ENCODE measurements at places on chromosomes 4 and X.
A peak's percentile ranks its signal among the peaks of the same experiment; 100 is the strongest.

GRCh38 chr4:29756966-29757365 lies 963.2 kb upstream of the PCDH7 start:
- no peak for DNase-seq

DNA sequence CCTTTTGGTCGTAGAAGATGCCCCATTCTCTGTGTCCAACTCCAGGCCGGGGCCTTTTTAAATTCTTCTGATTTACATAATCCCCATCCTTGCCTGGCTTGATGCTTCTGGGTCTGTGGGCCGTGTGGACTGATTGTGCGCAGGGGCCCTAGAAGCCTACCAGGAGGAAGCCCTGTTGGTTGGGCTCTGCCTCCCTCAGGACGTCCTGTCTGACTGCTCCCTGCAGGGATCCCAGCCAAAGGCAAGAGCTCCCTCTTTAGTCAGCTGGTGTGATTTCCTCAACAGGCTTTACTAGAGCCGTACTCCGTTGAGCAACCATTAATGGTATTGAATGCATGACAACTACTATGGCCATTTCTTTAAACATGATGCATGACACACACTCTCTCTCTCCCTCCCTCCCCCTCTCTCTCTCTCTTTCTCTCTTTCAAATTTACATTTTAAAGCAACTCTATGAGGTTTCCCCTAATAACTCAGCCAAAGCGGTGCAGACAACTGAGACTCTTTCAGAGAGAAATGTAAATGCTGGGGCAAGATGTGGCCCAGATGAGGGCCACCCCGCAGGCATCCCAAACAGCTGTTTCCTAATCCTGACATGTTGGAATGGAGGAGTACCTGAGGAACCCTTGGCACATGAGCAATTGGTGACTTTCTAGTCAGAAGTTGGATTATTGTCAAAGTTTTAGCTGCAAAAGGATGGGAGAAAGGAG lies 117.3 kb downstream of the DRD5 start:
- peak; percentile 16 for DNase-seq

- no peak for DNase-seq
Observed at GRCh38 chrX:63993936-63994335, 208.9 kb upstream of the ARHGEF9 start.

DNA sequence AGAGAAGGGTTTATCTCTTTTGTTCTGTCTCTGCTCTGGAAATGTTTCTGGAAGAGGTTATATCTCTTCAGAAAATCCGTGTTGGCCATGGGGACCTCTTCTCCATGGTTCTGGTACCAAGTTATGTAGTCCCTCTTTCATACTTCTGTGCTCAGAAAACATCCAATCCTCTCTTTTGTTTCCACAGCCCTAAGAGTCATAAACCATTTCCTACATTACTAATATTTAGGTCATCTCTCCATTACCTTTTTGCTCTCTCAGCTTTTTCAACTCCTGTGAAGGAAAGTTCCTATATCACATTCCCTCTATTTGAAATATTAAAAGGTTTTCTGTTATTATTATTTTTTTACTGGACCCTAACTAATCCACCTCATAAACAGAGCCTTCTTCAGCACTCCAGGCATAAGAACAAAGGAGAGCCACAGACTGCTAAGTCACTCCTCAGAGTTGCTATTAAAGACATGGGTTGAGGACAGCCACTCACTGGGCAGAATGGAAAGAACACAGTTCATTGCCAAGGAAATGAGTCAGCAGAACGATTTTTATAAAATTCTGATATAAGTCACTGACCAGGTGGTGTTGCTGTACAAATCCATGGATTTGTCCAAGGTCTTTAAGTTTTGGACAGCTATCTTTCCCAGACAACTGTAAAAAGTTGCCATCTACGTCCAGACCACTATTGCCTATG lies 122.4 kb upstream of the NPY2R start:
- no peak for DNase-seq

- no peak for DNase-seq
Observed at GRCh38 chrX:115311139-115311538, 21.6 kb downstream of the LUZP4 start.

GRCh38 chrX:111431001-111431400 lies 19.0 kb upstream of the DCX start:
- DNase-seq, result no peak

DNA sequence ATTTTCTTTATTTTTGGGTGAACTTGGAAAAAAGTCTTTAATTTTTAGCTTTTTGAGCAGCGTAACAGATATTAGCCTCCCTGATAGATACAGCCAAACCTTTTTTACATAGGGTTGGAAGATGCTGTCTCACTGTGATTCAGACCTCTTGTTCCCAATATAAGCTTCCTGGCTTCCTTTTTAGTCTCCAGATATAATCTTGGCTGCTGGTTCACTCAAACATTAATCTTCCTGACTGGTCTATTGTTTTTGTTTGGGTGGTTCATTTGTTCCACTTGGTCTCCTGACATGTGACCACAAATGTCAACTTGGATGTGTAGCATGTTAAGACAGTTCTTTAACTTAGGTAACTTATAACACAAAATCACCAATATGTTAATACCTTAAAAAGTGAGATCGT lies 23.0 kb downstream of the RPA4 start:
- no peak for DNase-seq

DNA sequence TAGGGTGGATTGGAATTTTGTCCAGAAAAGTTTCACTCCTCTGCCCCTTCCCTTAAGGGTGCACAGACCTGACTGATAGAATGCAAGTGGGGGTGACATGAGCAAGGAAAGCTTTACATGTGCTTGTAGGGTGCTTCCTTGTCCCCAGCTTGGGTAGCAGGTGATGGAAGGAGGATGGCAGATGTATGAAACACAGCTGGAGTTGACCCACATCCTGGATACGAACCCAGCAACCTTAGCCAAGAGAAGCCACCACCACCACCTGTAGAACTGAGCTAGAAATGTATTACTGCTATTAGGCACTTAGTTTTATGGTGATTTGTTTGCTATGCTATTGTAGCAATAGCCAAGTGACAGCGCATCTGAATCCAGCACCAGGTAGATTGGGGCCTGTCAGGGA lies 227.4 kb downstream of the HS3ST1 start:
- no peak for DNase-seq

DNA sequence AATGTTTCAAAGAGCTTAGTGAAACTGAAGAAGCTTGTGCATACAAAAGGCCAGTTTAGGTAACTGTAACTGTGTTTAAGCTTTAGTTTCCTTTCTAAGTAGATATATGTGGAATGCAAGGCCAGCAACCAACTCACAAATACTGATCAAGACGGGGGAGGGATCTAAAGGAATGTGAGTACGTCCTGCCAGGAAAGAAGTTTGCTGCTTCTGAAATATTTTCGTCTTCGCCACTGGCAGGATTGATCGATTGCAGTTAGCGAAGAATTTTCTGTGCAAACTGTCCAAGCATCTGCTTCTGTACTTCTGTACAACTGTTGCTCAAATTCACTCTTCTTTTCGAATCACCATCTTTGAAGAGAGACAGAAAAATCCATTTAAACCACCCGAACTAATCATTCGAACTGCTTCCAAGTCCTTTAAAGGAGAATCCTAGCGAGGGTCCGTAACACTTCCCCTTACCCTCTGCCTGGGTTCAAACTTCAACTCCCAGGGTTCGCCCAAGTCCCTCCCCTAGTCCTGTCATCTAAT lies 373 bp upstream of the INTS6L start:
- DNase-seq, result peak; percentile 9

GRCh38 chrX:2373615-2374014 lies 127.2 kb downstream of the DHRSX start:
- no peak for DNase-seq

GRCh38 chr4:71188156-71188640 lies 150.6 kb upstream of the SLC4A4 start:
- DNase-seq, result no peak

GRCh38 chr4:97150966-97151365 lies 992.3 kb downstream of the STPG2 start:
- no peak for DNase-seq

GRCh38 chr4:2371765-2372487 lies 46.5 kb downstream of the ZFYVE28 start:
- DNase-seq, result no peak

DNA sequence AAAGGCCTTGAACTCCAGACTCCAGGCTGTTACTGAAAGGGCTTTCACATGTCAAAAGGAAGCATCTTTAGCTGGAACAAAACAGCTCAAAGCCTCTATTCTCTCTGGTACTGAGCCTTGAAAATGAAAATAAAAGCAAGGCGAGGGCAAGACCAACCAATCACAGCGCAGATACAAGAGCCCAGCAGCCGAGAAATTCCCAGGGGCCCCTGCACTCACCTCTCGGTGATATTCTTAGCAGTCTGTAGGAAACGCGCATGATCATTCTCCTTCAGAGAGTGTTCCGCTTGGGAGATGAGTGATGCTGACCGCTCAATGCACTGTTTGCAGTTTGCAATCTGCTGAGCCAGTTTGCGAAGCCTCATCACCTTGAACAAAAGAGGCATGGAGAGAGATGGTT lies 138.1 kb downstream of the MID1 start:
- DNase-seq, result no peak

DNA sequence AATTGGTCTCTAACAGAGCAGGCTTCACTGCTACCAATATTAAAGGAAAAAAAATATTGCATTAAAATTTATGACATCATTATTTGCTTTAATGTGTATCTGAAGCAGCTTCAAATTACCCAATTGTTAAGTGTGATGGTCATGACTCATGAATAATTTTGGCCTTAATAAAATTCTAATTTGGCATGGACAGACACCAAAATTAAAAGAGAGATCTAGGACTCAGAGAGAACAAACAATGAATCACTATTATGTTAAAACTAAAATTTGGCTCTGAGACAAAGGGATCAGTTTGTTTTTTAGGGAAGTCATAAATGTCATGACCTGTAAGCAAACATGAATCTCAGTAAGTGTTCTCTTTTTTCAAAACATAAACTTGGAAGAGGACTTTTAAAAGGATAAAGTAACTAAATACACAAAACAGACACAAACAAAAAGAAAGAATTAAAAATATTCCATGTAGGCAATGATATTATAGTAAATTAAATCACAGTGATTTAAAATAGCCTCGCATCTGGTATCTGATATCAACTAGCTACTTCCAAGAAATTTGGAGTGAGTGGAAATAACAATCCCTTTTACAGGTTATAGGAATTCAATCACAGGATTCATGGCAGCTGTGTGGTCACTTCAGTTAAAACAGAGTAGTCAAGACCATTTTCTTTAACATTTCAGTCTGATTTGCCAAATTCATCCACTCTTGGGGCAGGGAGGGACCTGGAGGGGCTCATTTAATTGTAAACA lies 11.6 kb downstream of the VEGFC start:
- DNase-seq, result no peak

- no peak for DNase-seq
Observed at GRCh38 chr4:831483-831805, 5.5 kb upstream of the CPLX1 start.

- DNase-seq, result peak; percentile 29
Observed at GRCh38 chrX:118347131-118347530, 1.2 kb downstream of the WDR44 start.

GRCh38 chr4:139523076-139523475 lies 32.9 kb downstream of the SETD7 start:
- no peak for DNase-seq

- DNase-seq, result no peak
Observed at GRCh38 chr4:112112590-112113170, 32.6 kb upstream of the FAM241A start.

- DNase-seq, result no peak
Observed at GRCh38 chr4:74329307-74329706, 21.0 kb downstream of the EPGN start.

GRCh38 chr4:182653596-182653995 lies 263.6 kb downstream of the DCTD start:
- no peak for DNase-seq

- no peak for DNase-seq
Observed at GRCh38 chr4:139975830-139976272, 178.1 kb downstream of the MAML3 start.

DNA sequence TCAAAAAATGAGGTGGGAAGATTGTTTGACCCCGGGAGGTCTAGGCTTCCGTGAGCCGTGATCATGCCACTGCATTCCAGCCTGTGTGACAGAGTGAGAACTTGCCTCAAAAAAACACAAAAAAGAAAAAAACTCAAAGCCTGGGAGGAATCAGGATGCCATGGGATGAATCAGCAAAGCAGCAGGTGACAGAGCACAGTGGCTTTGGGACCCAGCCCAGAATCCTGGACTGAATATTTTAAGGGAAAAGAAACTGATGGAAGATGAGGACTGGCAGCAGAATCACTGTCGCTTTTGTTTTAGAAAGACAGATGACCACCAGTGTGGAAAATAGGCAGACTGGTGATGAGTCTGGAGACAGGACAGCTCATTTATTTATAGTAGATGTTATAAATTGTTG lies 16.6 kb downstream of the S100G start:
- DNase-seq, result no peak

GRCh38 chr4:122577808-122578781 lies 42.8 kb downstream of the IL21 start:
- peak; percentile 56 for DNase-seq

- DNase-seq, result no peak
Observed at GRCh38 chrX:124791492-124792095, 445.2 kb downstream of the SH2D1A start.

GRCh38 chrX:153635788-153636668 lies 11.0 kb upstream of the DUSP9 start:
- peak; percentile 68 for DNase-seq

- DNase-seq, result no peak
Observed at GRCh38 chr4:155805016-155805415, 46.2 kb downstream of the GUCY1B1 start.

- DNase-seq, result no peak
Observed at GRCh38 chr4:74378573-74378972, 13.6 kb downstream of the EREG start.

- no peak for DNase-seq
Observed at GRCh38 chr4:80179637-80180161, 17.6 kb upstream of the PRDM8 start.

- DNase-seq, result no peak
Observed at GRCh38 chrX:107485013-107485412, 35.6 kb downstream of the FRMPD3 start.

DNA sequence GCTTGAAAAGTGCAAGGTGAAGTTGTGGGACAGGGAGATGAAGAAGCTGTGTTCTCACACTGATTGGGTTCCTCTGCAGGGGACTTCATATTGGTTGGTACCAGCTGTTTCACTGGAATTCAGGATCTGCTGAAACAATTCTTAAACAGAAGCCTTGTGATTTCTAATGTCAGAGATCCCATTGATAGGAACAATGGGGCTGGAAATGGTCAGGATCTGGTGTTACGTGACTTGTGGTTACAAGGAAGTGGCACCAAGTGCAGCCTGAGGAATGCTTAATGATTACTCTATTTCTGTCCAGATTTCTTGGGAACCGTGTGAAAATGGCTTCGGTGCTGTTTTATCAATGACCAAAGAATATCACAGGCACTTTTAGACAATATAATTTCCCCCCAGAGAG lies 68.1 kb downstream of the MOSPD2 start:
- DNase-seq, result no peak
